ENCODE measurements at places on chromosomes 12 and 14.

DNA sequence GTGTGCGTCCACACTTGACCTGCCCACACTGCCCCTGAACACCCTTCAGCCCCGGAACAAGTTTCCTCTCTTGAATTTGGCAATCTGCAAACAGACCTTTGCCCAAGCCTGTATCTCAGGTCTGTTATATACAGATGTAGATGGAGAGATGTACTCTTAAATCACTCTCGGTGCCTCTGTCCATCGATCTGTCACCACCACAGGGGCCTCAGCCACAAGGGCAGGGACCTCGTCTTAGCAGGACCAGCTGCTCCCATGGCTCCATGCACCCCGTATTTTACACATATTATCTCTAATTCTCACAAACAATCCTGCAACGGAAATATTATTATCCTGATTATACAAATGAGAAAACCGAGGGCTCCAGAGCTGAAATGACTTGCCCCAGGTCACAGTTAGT lies 313.4 kb downstream of the BCL11B start:
- DNase-seq, result no peak

GRCh38 chr12:28527631-28528249 lies 337.5 kb downstream of the CCDC91 start:
- no peak for DNase-seq

GRCh38 chr14:43983721-43984120 lies 523.4 kb downstream of the FSCB start:
- DNase-seq, result no peak

- no peak for DNase-seq
These were observed 64.6 kb downstream of the SOX5 start for GRCh38 chr12:23884909-23885308.

DNA sequence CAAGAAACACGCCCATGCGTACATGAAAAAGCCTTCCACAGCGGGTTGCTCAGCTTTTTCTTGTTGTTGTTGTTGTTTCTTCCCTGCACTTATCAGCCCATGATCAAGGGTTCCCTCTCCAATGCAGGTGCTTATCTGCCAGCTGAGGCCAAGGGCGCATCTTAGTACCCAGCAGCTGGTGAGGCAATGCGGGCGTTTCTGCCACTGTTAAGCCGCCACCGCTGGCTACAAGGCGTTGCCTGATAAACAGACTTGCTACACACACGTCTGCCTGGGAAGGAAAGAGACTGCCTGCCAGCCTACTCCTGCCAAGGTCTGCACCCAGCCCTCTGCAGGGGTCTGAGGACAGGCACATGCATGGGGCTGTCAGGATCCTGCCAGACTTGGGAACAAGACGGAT lies 345.9 kb downstream of the BCL11B start:
- no peak for DNase-seq

DNA sequence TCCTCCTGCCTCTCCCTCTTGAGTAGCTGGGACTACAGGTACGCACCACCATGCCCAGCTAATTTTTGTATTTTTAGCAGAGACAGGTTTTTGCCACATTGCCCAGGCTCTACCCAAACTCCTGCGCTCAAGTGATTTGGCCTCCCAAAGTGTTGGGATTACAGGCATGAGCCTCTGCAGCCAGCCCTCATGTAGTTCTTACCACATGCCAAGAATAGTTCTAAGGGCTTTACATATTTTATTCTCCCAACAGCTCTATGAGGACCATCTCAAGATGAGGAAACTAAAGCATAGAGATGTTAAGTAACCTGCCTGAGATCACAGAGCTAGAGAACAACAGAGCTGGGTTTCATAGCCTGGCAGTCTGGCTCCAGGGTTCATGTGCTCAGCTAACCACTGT lies 37.9 kb upstream of the ALDH2 start:
- DNase-seq, result no peak

- no peak for DNase-seq
These were observed 56.3 kb downstream of the ABCC9 start for GRCh38 chr12:21884936-21885335.

- no peak for DNase-seq
These were observed 21.1 kb downstream of the GSC start for GRCh38 chr14:94748667-94749347.

DNA sequence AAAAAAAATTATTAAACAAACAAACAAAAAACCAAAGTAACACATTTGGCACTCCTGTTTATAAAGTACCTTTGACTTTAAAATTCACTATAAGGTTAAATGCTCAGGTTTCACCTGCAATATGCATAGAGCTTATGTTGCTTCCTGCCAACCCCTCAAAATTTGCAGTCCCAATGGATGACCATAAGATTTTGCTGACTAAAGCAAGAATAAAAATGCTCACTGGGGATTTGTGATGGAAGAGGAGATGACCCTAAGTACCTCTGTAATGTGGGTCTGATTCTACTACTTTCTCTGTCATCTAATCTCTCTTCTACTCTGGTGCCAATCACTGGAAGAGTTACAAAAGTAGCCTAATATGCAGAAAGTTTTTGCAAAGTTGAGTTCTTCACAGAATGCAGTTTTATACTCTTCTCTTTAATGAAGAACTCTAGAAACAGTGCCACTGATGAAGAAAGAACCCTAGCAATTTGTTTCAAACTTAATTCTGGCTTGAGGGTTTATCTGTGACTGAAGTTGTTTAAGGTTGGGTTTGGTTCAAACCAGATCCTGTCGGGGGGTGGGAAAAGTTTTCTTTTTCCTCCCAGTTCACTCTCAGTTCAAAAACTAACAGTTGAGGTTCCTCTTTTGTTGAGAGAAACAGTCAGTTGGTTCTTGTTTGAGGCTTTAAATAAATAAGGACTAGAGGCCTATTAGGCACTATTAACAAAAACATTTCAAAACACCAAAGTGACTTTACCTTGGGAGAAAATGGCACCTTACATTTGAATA lies 10.9 kb downstream of the WASHC3 start:
- DNase-seq, result no peak
